ENCODE measurements at places on chromosomes 4 and X.

DNA sequence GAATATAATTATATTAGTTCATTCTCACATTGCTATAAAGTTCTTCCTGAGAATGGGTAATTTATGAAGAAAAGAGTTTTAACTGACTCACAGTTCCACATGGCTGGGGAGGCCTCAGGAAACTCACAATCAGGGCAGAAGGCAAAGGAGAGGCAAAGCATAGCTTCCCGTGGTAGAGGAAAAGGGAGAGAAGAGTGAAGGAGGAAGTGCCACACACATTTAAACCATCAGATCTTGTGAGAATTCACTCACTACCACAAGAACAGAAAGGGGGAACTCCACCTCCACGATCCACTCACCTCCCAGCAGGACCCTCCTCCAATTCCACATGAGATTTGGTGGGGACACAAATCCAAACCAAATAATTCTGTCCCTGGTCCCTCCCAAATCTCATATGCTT lies 773.4 kb upstream of the INTU start:
- no peak for DNase-seq

- DNase-seq: no peak
Observed at GRCh38 chr4:152709675-152710438, 30.1 kb upstream of the TMEM154 start.

DNA sequence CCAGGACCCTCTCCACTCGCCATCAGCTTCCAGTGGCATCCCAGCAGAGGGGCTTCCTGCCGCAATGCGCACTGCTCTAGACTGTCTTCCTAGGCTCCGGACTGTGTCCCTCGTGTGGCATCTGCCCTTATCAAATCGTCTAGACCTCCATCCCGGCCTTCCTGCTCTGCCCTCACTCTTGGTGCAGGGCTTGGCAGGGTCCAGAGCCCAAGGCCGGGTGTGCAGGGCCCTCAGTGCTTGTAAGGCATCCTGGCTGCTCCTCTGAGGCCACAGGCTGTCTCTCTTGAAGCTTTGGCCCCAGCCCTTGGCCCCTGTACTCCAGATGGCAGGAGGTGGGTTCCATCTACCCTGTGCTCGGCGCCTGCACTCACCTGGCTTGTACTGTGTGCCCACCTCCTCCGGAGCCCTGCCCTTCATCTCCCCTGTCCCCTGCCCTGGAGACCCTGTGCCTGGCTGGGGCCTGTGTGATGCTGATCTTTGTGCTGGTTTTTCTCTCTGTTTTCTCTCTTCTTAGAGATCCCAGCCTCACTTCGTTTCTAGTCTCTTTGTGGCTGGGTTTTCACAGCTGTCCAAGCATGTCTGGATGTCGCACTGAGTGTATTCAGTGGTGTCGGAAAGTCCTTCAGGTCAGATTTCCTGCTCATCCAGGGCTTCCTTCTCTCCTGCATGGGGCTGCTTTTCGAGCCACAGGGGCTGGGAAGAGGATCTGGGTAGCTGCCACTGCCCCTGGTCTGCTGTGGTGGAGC lies 3.7 kb upstream of the TREX2 start:
- no peak for DNase-seq

DNA sequence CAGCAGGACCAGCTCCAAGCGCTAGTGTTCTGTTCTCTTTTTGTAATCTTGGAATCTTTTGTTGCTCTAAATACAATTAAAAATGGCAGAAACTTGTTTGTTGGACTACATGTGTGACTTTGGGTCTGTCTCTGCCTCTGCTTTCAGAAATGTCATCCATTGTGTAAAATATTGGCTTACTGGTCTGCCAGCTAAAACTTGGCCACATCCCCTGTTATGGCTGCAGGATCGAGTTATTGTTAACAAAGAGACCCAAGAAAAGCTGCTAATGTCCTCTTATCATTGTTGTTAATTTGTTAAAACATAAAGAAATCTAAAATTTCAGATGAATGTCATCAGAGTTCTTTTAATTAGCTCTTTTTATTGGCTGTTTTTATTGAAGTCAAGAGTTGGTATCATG lies 186.5 kb downstream of the AR start:
- no peak for DNase-seq

DNA sequence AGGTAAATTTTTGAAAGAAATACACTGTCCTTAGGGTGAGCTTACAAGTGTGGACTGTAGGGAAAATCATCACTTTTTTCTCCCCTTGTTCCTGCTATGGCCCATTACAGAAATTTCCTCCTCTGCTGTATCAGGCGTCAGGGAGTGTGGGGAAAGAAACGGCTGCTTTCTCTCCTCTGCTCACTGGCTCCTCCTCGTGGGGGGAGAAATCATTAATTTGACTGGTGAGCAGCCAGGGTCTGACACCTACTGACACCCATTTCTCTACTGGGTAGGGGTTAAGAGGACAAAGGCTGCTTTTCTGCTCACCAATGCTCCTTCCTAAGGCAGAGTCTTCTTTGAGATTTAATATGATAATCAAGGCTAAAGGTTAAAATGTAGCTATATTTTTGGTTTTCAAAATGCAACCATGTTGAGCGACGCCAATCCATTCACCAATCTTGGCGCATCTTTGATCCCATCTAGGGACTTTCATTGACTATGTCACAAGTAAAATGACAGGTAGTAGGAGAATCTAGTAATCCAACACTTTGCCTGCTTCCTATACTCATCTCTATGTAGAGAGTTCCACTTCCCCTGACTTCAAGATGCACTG lies 25.1 kb downstream of the SETD7 start:
- DNase-seq: peak; percentile 52

- DNase-seq: no peak
Observed at GRCh38 chr4:129063640-129064039, 29.7 kb downstream of the SCLT1 start.
